ENCODE measurements at places on chromosomes 11 and 22.

DNA sequence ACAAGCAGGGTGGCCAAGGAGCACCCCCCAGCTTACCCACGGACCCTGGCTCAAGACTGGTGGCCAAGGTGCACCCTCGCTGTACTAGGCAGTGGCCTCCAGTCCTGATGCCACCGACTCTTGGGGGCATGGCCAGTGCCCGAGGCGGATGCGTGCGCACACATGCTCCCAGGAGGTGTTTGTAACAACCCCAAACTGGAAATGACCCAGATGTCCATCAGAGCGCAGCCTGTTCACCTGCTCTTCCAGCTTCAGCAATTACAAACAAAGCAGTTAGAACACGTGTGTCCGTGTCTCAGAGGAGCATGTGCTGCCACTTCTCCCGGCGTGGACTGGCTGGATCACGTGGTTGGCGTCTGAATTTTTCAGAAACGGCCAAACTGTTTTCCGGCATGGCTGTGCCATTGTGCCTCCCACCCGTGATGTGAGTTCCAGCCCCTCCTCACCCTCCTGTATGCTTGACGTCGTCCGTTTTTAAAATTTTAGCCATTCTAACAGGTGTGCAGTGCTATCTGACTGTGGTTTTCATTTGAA lies 7.1 kb upstream of the MUC6 start:
- no peak for DNase-seq

DNA sequence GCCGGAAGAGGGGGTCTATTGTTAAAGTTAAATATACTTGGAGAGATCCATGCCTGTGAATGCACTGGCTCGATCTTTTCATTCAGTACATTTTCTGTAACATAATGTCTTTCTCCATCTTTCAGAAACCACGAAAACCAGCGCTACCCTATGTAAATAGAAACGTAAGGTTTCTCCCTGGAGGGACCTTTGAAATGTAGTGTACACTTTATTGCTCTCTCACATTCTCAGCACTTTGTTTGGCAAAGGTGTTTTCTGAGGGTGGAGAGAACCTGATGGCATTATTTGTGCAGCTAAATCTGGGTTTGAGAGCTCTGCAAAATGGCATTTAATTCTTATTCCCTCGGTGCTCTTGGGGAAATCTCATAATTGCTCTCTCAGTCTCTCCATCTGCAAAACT lies 468.4 kb downstream of the NELL1 start:
- no peak for DNase-seq

- no peak for DNase-seq
Measured at GRCh38 chr22:31954535-31955523, 10.5 kb downstream of the YWHAH start.

DNA sequence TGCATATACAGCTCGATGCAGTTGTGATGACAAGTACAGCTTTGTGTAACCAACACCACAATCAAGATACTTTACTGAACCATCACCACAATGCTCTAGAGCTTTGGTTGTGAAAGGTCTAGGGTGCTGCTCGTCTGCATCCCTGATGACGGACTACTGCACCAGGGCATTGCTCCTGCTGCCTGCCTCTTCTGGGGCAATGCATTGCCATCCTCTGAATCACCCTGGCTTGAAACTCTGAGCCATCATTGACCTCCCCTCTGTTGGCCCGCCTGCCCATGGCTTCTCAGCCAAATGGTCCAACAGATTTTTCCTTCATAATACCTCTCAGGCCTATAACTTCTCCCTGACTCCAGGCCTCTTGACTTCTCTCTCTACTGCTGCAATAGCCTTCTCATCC lies 77.4 kb upstream of the CSNK2A3 start:
- no peak for DNase-seq

GRCh38 chr11:11313902-11314692 lies 39.0 kb downstream of the CSNK2A3 start:
- no peak for DNase-seq

- no peak for DNase-seq
Measured at GRCh38 chr11:68775951-68776388, 24.6 kb upstream of the TESMIN start.

DNA sequence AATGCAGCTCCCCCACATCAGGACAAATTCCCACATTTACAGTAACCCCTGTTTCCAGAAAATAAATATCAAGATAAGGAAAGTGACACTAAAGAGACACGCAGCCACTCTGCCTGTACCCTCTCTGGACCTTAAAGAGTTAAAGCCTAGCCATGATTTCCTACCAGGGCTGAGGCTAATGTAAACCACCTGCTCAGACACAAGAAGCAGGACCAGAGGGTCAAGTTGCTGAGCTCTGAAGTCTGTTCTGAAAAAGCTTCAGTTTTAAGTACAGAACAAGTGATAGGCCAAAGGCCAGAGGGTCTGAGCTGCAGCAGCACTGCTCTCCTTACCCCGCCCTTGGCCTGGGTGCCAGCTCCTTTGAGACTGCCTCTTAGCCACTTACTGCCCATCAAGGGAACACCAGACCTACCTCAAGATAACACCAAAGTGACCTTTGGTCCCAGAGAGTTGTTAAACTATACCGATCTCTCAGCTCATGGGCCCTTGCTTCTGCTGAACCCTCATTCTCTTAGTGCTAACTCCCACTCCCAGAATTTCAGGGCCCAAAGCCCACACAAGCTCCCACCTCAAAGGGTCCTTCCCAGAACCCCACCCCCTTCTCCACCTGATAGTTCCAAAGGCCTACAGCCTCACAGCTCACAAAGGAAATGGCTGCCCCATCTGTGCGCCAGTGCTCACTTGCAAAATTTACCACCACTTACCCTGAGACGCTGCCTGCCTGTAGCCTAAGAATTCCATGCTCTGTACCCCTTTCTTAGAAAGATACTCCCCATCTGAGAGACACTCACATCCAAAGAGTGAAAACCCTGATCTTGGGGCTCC lies 40.5 kb downstream of the IL18BP start:
- DNase-seq, result no peak

DNA sequence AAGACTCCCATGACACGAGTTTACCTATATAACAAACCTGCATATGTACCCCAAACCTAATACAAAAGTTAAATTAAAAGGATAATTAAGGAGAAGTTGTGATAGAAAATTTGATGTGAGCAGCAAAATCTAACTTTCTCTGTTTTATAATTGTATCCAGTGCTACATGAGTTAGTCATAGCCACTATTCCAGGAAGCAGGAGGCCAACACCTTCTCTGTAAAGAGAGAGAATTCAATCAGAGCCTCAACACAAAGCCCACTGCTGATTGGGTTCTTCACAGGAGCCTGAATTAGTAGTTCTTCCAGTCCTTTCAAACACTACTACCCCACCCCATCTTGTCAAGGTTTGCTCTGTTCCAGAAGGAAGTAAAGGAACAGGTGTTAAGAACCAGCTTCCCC lies 84.2 kb downstream of the BLID start:
- no peak for DNase-seq

- DNase-seq, result no peak
Measured at GRCh38 chr11:130416906-130417305, 11.5 kb downstream of the ADAMTS8 start.

- no peak for DNase-seq
Measured at GRCh38 chr11:128732471-128733277, 38.8 kb downstream of the FLI1 start.

GRCh38 chr11:64251016-64251752 lies at the start of gene PLCB3:
PLCB3 (plus strand) TSS chr11:64251530; CDS start chr11:64251650, 120 bp downstream.
- DNase-seq, result no peak

- no peak for DNase-seq
Measured at GRCh38 chr22:49967706-49968208, 7.2 kb downstream of the PIM3 start.

- no peak for DNase-seq
Measured at GRCh38 chr22:19984851-19985811, 31.5 kb downstream of the ARVCF start.

DNA sequence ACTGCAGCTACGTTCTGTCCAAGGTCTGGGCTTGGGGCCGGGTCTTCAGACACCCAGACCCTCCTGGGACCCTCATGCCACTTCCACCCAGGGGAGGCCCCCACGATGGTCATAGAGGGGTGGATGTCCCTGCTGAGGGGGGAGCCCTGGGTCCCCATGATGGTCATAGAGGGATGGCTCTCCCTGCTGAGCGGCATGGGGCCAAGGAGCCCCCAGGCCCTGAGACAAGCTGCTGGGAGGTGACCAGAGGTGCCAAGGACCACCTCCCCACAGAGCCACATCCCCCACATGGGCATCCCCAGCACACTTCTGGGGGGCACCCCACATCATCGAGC lies 7.2 kb downstream of the MUC5B start:
- no peak for DNase-seq

- DNase-seq, result no peak
Measured at GRCh38 chr22:42931421-42932196, 74.5 kb upstream of the ARFGAP3 start.

- DNase-seq, result no peak
Measured at GRCh38 chr11:57514538-57515331, 767 bp downstream of the SLC43A1 start.

- no peak for DNase-seq
Measured at GRCh38 chr11:120001178-120002090, 136.5 kb downstream of the TRIM29 start.

- DNase-seq, result no peak
Measured at GRCh38 chr11:100830274-100830673, 143.2 kb downstream of the ARHGAP42 start.

DNA sequence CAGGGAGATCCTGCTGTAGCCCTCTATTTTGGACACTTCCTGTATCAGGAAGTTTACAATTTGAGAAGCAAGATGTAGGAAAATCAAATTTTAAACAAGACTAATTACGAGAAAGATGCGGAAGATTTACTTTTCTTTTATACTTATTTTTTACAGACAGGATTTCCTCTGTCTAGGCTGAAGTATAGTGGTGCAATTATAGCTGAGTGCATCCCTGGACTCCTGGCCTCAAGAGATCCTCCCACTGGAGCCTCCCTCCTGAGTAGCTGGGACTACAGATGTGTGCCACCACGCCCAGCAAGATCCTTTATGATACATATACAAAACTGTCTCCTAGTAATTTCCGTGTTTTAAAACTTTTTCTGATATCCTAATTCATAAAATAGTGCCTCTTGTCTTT lies 17.2 kb upstream of the CARD18 start:
- no peak for DNase-seq

DNA sequence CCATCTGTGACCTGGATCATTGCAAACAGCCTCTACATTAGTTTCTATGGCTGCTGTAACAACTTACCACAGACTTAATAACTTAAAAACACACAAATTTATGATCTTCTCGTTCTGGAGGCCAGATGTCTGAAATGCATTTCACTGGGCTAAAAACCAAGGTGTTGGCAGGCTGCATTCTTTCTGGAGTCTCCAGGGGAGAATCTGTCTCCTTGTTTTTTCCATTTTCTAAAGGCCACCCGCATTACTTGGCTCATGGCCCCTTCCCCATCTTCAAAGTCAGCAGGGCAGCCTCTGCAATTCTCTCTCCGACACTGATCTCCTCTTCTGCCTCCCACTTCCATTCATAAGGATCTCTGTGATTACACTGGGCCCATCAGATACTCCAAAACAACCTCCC lies 11.6 kb downstream of the SCGB1A1 start:
- no peak for DNase-seq

- DNase-seq, result no peak
Measured at GRCh38 chr11:122692444-122692843, 36.9 kb downstream of the UBASH3B start.

DNA sequence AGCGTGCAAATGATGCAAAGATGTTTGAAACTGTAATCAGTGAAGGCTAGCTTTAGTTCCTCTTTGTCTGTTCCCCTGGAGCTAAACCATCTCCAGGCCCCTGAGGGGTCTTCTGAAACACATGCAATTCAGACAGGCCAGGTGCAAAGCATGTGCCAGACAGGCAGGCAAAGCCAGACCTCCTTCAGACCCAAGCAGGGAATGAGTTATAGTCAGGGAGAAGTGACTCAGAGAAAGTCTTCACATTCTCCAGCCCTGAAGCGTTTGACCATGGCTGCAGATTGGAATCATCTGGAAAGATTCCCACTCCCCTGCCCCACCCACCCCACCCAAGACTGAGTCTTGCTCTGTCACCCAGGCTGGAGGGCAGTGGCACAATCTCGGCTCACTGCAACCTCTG lies 187.0 kb upstream of the ISX start:
- DNase-seq, result no peak

DNA sequence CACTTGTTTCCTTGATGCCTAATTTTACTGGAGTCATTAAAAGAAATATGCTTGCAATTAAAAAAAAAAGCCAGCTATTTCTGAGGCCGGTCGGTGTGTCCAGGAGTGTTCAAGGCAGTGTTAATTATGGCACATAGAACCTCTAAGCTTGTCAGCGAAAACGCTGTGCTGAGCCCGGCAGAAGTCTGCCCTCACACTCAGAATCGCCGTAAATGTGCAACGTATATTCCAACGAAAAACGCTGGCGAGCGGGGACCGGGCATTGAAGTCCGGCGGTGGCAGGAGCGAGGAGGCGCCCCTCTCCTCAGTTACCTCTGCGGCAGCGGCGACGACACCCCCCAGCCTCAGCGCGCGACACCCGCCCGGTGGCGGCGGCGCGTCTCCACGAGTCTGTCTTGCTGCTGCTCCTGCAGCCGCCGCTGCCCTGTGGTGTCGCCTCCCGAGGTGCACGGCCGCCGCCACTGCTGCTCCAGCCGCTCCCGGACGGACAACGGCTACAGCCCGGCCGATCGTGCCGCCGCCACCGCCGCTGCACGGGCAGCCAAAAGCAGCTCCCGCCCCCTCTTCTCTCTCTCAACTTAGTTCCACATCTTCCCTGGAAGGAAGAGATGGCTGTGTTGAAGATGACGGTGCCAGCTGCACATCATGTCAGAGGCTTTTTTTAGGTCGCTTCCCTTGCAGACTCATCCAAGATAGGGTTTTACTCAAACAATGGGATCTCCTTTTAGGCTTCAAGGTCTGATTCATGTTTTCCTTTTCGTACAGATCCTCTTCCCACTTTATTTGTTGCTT lies 56.0 kb downstream of the JAM3 start:
- DNase-seq, result no peak

DNA sequence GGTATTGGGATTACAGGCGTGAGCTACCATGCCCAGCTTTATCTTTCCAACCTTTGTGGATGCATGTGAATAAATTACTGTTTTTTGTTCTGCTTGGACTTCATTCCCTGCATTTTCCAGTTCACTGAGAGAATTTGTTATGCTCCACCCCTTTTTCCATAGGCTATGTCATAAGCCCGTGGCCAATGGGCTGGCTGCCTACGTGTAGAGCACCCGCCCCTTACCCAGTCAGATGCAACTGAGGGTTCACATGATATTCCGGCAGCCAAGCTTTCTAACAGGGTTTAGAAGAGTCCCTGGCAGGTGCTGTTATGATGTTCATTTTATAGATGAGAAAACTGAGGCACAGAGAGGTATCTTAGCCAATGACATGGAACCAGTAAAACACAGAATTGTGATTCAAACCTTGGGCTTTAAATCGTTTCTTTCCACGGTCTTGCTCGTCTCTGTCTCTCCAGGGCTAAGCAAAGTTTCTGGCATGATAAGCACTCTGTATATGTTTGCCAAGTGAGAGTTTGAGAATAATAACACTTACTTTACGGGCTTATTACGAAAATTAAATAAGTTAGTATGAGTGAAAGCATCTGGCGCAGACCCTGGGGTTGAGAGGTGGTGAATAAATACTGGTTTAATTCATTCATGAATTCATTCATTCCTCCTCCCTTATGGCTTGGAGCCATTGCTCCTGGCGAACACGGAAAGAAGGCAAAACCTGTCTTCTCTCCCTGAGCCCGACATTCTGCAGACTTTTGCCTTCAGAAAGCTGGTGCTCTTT lies 42.4 kb upstream of the RASD2 start:
- no peak for DNase-seq

- no peak for DNase-seq
Measured at GRCh38 chr22:43241699-43242386, 54.9 kb upstream of the TTLL12 start.
